Esophagus squamous epithelium (tissue), 5 donors: ENCODE measurements at places on chromosomes 12 and 14.

GRCh38 chr14:60204104-60204842, 39.1 kb upstream of the DHRS7 start:
- no peak for DNase-seq

DNA sequence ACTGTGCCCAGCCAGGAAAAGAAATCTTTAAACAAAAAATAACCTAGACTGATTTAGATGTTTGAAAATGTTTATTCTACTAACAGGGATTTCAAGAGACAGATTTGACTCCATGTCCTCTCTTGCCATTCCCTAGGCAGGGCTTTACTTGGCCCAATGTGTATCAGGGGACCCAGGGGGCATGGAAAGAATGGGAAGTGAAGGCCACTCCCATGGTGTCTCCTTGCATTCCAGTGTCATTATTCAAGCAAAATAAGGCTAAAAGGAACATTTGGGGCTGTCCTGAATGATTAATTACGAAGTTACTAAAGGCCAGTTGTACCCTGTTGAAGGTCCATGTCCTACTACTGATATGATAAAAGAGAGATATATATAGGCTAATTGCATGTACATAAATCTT, 151.9 kb upstream of the ATF7IP start:
- DNase-seq = no peak

DNA sequence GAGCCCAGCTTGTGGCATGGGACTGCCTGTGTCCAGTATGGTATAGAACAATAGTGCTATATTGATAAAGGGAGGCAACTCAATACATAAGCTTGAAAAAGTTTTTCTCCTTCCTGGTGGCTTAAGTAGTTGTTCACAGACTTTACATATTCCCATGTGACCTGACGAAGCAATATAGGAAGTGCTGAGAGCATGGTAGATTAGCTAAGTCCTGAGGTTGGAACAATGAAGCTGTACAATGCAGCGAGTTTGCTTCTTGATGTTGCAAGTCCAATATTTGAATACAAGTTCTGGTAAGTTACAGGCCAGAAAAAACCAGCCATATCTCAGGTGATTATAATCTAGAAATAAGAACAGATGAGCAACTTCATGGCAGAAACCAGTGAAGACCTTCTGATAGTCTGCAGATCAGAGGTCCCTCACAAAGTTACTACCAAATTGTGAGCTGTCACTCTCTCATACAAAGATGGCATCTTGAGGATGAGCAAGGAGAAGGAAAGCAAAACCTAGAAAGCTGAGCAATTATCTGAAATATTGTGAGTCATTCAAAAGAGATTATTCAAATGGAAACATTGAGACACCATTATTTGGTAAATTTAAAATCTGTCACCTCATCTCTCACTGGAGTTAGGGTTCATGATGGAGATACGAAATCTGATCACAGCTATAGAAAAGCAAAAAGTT, 72.9 kb upstream of the BTG1 start:
- no peak for DNase-seq

- DNase-seq = no peak
Observed at GRCh38 chr14:104315169-104315568, 176.8 kb downstream of the KIF26A start.

DNA sequence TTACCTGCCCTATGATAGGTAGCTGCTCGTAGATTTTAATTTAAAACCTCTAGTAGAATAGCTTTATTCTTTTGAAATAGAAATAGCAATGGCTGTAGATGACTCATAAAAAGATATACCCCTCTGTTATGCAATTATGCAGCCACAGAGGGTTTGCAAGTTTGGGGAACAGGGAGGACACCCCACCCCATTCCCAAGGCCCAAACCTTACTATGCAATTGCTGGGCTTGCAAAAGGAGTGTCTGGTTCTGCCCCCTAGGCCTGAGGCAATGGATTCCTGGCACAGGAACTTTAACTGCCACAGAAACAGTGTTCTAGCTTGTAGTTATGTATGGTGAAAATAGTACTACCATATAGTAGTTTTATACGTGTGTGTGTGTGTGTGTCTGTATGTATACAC, 403.3 kb downstream of the ADAMTS20 start:
- DNase-seq = no peak

DNA sequence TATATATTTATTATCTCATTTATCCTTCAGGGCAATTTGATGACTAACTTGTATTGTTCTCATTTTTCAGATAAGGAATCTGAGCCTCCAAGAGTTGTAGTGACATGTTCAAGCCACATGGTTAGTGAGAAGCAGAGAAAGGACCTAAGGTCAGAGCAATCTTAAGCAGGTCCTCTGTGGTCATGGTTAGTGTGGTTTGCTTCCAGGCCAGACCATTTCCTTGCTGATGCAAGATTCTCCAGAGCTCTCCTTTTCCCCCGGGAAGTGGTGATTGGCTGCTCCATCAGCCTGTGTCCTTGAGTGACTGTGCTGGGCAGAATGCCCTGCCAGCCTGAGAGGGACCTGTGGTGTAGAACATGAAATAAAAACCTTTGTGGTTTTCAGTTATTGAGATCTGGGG, 141.3 kb downstream of the KTN1 start:
- no peak for DNase-seq

GRCh38 chr12:52427083-52427482, 7.1 kb downstream of the KRT75 start:
- DNase-seq = no peak

- no peak for DNase-seq
Observed at GRCh38 chr14:56310643-56311042, 192.4 kb downstream of the PELI2 start.

DNA sequence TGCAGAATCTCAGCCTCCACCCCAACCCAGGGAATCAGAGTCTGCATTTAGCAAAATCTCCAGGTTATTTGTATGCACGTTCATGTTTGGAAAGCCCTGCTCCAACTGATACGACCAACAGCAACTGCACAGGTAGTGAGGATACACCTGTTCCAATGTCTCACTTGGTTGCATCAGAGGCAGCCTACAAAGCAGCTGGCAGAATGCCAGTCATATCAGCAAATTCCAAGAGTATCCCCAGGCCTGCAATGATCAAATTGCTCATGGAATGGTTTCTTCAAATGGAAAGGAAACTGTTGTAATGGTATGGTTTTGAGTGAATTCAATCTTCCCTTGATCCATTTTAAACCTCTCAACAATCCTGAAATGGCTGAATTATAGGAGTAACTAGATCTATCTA, 75.4 kb downstream of the GRIP1 start:
- DNase-seq = no peak
